ENCODE measurements at places on chromosomes 4 and X.

- DNase-seq = no peak
These were observed 534.7 kb downstream of the KCNIP4 start for GRCh38 chr4:21413807-21414370.

GRCh38 chr4:25088093-25088952 is 57.6 kb upstream of the LGI2 start:
- DNase-seq = no peak

DNA sequence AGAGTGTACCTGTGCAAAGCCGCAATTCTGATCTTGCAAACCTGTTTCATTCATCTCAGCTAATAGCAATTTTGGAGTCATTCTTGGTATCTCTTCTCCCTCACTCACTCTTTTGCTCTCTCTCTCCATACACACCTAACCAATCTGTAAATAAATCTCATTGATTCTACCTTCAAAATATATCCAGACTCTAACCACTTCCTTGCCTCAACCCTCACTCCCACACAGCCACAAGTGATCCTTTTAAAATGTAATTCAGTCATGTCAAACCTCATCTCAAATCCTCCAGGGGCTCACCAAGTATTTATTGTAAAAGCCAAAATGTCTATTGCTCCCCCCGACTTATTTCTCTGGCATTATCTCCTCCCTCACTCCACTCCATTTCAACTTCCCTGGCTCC is 51.7 kb upstream of the SLC10A4 start:
- peak; percentile 57 for DNase-seq

- no peak for DNase-seq
These were observed 66.8 kb downstream of the AFF2 start for GRCh38 chrX:148567229-148567628.

DNA sequence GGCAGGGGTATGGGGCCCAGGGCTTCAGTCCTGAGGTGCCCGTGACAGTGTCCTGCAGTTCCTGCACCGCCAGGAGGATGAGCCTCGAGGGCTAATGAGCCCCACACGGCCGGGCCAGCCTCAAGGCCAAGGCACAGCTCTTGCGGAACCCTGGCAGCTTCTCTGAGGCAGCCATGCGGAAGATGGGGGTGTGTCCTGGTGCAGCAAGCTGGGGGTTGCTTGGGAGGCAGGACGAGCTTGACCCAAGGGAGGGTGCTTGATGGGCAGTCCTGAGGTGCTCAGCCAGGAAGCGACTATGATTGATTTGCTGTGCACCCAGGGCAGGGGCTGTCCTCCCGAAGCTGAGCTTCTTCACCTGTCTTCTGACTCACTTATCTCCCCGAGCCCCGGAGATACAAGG is 9.1 kb upstream of the FGFR3 start:
- DNase-seq = no peak

- no peak for DNase-seq
These were observed 704 bp downstream of the FAM114A1 start for GRCh38 chr4:38868059-38868960.

GRCh38 chr4:32106767-32107166 is 1386.6 kb downstream of the PCDH7 start:
- DNase-seq = no peak

All from activated CD8-positive, alpha-beta memory T cell treated with anti-CD3 and anti-CD28 coated beads, Interleukin-2, amount 10 ng/mL, durations not matched to agents 7 days and 5 days (primary cell).